ENCODE measurements at places on chromosomes 1 and 21.

GRCh38 chr1:159902541-159902940 lies 2.6 kb upstream of the CFAP45 start:
- no peak for DNase-seq

GRCh38 chr21:45546636-45547544 lies 4.7 kb upstream of the SLC19A1 start:
- no peak for DNase-seq

- no peak for DNase-seq
These were observed 163.3 kb downstream of the DHRS3 start for GRCh38 chr1:12454406-12455391.

DNA sequence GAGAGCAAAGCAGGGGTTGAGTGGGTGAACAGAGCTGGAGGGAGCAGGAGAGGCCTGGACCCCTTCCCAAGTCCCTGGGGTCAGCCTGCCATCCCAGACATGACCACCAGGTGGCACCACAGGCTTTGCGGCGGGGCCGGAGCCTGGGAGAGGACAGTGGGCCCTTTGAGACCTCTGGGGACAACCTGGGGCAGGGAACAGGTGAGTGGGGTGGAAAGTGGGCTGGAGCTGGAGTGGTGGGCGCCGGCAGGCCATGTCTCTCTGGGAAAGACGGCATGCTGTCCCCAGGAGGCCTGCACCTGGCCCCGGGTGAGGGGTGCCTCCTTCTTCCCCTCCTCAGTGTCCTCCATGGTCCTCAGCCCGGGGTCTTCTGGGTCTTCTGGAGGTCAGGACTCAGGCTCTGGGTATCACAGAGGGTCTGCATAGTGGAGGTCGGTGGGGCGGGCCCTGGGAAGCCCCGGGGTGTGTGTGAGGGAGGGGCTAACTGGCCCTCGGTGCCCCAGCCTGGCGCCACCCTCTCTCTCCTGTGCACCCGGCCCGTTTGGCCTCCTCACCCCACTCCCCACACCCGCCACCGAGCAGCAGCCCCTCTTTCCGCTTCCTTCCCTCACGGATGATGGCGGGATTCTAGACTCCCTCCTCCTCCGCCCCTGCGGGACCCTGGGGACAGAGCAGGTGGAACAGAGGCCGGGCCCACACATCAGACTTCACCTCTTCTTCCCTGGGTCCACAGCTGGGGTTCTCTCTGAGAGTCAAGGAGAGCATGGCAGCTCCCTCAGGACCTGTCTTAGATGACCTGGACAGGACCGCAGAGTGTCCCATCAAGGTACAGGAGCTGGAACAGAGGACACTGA lies 28.5 kb upstream of the PKP1 start:
- peak; percentile 69 for DNase-seq

GRCh38 chr1:169452921-169453320 lies 25.6 kb upstream of the CCDC181 start:
- no peak for DNase-seq

DNA sequence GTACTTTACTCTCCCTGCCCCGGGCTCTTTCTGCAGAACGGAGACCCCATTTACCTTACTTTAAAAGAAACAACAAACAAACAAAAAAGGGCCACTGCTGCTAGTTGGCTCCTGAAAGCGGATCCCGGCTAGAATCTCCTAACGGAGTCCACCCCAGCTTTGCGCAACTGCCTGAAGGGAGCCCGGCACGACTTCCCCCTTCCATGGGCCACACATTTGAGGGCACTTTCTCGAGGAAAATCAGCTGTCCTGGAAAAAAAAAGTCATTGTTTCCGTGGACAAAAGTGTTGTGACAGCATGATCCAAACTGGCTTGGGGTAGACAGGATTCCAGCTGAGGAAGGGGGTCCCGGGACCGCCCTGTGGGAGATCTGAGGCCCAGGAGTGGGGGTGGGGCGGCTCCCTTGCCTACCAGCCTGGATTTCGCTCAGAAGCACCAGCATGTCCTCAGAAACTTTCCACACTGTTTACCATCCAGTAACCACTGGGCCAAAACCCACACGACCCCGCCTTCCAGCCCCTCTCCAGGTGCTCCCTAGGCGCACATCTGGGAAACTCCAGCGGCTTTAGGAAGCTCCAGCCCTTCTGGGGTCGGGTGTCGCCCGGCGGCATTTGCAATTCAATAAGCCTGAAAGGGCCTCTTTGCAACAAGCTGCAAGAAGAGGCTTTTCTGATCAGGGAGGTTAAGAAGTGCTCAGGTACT lies 4.8 kb downstream of the RIPK4 start:
- DNase-seq, result no peak

GRCh38 chr1:9305216-9305615 lies 12.5 kb downstream of the SPSB1 start:
- DNase-seq, result no peak

- DNase-seq, result no peak
These were observed 74.6 kb downstream of the MAN1C1 start for GRCh38 chr1:25691211-25691610.

GRCh38 chr1:40014253-40014706 lies 26.2 kb upstream of the CAP1 start:
- DNase-seq, result no peak

GRCh38 chr1:242139442-242139841 lies 140.5 kb upstream of the MAP1LC3C start:
- no peak for DNase-seq

GRCh38 chr1:212981025-212981495 lies 30.7 kb downstream of the VASH2 start:
- DNase-seq, result no peak

GRCh38 chr1:245475961-245476516 lies 321.3 kb downstream of the KIF26B start:
- DNase-seq, result no peak

DNA sequence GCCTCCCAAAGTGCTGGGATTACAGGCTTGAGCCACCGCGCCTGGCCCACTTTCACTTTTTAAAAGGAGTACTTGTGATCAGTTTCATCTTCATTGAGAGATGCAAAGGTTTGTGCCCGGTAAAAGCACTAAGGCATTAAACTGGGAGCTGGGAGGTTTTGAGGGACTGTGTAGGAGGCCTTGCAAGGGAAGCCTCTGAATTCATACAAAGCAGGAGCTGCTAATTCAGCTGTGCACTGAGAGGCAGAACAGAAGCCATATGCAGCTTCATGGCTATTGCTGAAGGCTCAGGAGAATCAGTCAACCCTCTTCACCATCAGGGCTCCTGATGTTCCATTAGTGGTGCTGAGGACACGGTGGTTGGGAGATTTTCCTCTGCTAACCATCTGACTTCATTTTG lies 77.7 kb downstream of the GPR88 start:
- DNase-seq, result no peak

DNA sequence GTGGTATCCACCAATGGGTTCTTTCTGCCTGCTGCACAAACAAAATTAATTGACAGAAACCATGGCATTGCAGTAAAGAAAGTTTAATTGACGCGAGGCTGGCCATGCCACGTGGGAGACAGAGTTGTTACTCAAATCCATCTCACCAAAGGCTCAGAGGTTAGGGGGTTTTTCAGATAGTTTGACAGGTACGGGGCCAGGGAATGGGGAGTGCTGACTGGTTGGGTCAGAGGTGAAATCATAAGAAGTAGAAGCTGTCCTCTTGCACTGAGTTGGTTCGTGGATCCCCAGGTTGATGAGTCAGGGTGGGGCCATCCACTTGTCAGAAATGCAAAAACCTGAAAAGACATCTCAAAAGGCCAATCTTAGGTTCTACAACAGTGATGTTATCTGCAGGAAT lies 941 bp upstream of the TBCE start:
- no peak for DNase-seq

- no peak for DNase-seq
These were observed 226.9 kb downstream of the TGFB2 start for GRCh38 chr1:218572050-218572449.

- no peak for DNase-seq
These were observed 33.1 kb downstream of the NPHP4 start for GRCh38 chr1:5959087-5959486.

DNA sequence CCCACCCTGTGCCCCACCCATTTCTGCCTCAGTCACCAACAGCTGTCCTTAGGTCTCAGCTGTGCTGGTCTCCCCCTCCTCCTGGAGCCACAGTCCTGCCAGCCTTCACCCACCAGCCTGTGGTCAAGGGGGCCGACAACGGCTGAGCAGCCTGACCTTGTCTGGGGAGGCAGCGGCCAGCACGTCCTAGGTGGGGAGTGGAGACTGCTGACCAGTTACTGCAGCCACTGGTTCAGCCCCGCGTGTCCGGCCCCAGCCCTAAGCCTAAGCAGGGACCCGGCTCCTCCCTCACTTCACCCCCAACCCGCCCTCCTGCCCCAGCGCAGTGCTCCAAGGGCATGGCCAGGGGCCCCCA lies 79.2 kb downstream of the MORN1 start:
- DNase-seq, result no peak

DNA sequence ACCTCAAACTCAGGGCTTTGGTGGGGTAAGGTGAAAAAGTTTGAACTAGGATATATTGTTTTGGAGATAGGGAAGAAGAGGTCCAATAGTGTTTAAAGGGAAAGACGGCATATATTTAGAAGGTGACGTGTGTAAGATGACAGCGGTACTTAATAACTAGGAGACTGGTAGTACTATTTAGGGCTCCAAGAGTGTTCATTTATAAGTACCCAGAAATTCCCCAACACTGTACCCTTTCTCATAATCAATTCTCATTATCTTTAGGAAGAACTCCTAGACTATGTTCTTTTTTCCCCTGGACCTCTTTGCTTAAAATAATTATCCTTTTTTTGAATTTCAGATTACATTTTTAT lies 1.5 kb downstream of the LYPLAL1 start:
- no peak for DNase-seq

- DNase-seq, result no peak
These were observed 39.8 kb downstream of the UMODL1 start for GRCh38 chr21:42110691-42111469.

- DNase-seq, result no peak
These were observed 44.9 kb upstream of the TNFSF18 start for GRCh38 chr1:173095632-173096031.

DNA sequence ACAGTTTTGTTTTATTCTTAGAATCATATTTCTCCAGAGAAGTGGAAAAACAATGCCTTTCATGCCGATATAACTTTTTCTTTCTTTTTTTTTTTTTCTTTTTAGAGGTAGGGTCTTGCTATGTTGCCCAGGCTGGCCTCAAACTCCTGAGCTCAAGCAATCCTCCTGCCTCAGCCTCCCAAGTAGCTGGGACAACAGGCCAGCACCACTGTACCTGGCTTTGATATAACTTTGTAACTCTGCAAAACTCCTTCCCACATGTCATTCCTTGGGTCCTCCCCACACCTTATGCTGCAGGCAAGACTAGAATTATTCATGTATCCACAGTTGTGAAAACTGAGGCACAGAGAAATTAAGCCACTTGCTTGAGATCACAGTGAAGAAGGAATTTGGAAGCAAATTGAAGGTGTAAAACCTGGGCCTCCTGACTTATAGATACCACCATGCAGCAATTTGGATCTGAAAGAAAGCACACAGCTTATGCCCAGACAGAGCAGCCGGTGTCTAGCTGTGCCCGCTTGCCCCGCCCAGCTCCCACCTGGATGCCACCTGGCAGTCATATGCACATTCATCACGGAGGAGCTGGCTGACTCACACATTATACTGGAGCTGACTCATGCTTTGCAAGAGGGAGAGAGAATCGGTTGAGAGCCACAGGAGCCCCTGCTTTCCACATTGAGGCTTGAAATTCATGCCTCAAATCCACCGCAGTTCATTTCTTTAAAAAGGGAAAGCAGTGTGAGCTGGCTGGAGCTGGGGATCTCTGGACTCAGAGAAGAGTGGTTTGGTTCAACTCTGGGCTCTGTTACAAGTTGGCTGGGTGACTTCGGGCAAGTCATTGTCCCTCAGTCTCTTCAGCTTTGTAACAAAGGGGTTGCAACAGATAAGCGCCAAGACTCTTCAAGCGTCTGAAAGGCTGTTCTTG lies 8.3 kb upstream of the SLC2A1 start:
- DNase-seq, result peak; percentile 80
